ENCODE measurements at places on chromosomes 6 and 20.

- DNase-seq, result no peak
These were observed 22.5 kb upstream of the SAMD3 start for GRCh38 chr6:130245267-130245666.

DNA sequence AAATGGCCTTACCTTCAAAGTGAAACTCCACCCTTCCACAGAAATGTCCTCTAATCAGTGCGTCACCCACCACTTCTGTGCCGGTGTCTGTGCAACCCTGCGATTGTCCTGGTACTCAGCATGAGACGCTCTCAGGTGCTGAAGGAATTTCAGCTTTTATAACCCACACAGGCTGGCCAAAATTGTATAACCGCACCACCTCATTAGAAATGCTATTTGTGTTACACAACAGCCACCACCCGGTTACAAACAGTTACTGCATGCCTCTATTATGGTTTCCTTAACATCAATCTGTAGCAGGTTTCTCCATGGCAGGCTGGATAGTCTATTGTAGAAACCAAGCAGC lies 51.5 kb downstream of the SLC23A2 start:
- no peak for DNase-seq

DNA sequence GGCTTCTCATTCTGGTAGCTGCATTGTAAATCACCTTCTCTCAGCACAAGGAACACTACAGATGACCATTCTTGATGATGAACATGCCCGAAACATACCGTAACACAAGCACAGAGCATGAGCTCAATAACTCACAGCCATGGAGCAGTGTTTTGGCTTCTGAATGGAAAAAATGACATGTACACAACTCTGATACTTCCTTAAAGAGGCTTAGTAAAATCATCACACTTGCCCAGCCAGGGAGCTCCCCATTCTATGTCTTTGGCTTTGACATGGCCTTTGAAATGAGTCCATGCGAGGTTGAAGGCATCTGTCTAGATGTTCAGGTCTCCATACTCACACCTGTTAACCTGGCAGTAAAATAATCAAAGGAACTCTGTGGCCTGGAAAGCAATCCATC lies 87.6 kb downstream of the MYB start:
- no peak for DNase-seq

DNA sequence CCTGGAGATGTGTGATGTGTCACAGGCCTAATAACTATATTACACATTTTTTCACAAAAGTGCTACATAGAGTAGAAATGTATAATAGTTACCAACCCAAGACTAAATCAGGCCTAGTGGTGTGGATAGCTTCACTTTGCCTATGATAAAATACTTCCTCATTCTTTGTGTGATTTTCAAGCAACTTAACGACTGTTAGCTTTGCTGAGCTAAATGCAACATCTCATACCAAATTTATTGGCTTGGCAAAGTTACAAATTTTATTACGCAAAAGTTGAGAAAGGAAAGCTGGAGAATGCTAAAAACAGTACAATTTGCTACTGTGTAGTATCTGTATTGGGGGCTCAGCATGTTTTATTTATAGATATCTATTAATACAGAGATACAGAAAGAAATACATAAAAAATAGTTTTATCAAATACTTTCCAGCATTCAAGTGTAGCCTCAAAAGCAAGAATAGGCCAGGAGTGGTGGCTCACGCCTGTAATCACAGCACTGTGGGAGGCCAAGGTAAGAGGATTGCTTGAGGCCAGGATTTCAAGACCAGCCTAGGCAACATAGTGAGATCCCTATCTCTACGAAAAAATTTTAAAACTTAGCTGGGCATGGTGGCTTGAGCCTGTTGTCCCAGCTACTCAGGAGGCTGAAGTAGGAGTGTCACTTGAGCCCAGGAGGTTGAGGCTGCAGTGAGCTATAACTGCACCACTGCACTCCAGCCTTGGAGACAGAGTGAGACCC lies 3.6 kb upstream of the EDN1 start:
- no peak for DNase-seq

DNA sequence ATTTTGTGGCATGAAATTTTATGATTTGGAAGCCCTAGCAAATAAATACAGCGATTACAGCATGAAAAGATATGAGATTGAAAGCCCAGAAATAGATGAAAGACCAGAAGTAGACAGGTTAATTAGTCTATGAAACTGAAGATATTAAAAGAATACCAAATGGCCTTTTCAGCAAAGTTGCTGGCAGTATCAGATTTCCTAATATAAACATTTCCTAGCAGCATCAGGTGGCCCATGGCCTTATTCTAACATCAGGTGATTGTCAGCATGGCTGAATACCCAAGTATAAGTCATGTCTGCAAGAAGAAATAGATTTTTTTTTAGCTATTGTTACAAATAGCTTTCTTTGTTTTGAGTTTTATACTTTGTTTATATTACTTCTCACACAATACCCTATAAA lies 93.2 kb downstream of the CLVS2 start:
- DNase-seq, result no peak

GRCh38 chr6:160462116-160462515 lies 113.9 kb downstream of the SLC22A3 start:
- no peak for DNase-seq

Data from NCI-H1417 (cell line).